ENCODE measurements at places on chromosomes 7 and 10. TPM values are rescaled to one million over a fixed set of nuclear protein-coding genes. Genes with fewer than 3 reads are reported as not detected.

AKR1C3 gene
- 17.1 TPM for polyA plus RNA-seq

DNA sequence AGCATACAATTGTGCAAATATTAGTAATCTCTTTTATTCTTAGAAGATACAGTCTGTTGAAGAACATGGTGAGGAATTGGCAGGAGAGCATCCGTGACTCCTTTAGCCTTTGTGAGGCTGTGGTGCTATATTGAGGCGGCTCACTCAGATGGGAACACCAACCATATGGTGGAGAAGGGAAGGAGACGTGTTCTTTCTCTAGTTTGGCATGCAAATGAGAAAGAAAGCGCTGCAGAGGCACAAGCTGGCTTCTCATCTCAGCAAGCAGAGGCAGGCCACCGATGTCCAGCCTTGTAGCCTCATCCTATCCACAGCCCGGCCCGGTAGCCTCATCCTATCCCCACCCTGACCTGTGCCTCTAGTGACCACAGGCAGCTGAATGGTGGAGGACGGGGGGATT is 288.3 kb downstream of the CAMK1D start:
- no peak overlapping the region for H3K27ac ChIP-seq
- H3K4me1 ChIP-seq, result no peaks in the 10 kb centered on the region
- no peaks in the 10 kb centered on the region for H3K36me3 ChIP-seq
- no peak overlapping the region for H3K4me3 ChIP-seq
- H3K27me3 ChIP-seq, result no peaks in the 10 kb centered on the region

DNA sequence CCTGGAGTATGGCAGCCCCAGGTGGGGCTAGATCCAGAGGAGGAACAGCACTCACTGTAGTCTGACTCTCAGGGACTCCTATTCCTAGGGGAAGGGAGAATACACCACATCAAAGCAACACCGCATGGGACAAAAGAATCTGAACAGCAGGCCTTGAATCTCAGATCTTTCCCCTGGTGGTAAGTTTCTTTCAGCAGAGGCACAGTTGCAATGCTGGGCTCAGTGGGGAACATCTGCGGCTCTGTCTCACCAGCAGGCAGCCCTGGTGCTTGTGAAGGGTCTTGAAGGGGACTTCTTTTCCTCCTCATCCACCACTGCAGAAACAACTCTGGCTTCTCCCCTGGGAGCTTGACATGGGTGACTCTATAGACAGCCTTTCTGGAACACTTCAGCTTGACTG is 111.2 kb upstream of the ARHGAP21 start:
- DNase-seq, result no peak
- no peaks in the 10 kb centered on the region for H3K27me3 ChIP-seq
- no peak overlapping the region for H3K4me3 ChIP-seq
- no peaks in the 10 kb centered on the region for H3K4me1 ChIP-seq
- no peak overlapping the region for H3K27ac ChIP-seq

DNA sequence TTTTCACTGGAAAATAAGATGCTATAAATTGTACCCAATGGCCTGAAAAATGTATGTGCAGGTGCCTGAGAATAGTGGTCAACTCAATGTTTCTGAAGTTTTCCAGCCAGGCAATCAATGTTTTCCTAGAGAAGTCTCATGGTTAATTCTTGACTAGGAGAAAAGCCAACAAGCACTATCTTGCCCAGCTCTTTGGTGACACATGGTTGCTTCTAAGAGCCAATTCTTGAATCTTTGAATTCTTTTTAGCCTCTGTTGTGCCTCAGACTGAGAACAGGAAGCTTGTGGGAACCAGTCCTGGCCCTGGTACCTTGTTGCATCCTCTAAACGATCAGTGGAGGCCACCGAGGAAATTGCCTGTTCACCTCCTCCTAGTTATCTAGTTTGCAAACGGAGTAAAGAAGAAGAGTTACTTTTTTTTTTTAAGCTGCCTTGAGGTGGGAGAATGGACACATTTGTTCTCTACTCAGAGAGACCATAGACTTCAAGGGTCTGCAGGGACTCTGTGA is 144.0 kb upstream of the MKLN1 start:
- no peaks in the 10 kb centered on the region for H3K4me1 ChIP-seq
- H3K36me3 ChIP-seq, result no peaks in the 10 kb centered on the region
- H3K27ac ChIP-seq, result no peak overlapping the region
- H3K4me3 ChIP-seq, result no peak overlapping the region

- H3K36me3 ChIP-seq, result no peaks in the 10 kb centered on the region
- no peak for DNase-seq
- no peak overlapping the region for H3K27ac ChIP-seq
- no peaks in the 10 kb centered on the region for H3K27me3 ChIP-seq
These were observed 10.8 kb downstream of the MTERF1 start for GRCh38 chr7:91869661-91870060.

ZKSCAN5 gene
- 2.4 TPM for polyA plus RNA-seq

GRCh38 chr10:69376662-69377061 is 40.1 kb downstream of the TACR2 start:
- H3K27me3 ChIP-seq, result no peaks in the 10 kb centered on the region
- no peak for DNase-seq
- no peak overlapping the region for H3K4me3 ChIP-seq
- no peaks in the 10 kb centered on the region for H3K36me3 ChIP-seq
- no peaks in the 10 kb centered on the region for H3K4me1 ChIP-seq

DNA sequence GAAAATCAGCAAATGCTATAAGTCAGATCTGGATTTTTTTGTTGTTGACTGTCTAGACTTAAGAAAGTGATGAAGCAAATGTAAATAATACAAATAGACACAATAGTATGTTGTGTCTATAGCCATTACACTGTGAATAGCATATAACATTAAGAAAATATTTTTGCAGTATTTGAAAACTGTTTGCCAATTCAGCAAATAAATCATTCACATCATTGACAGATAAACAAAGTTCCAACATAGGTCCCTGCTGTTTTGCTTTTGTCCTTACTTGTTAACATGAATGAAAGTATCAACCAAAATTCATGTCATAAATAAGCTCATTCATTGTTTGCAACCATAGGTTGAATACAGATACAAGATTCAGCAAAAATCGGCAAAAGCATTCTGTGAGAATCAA is 200.5 kb downstream of the KIF20B start:
- H3K27ac ChIP-seq, result no peak overlapping the region
- no peaks in the 10 kb centered on the region for H3K27me3 ChIP-seq
- H3K4me3 ChIP-seq, result no peak overlapping the region
- DNase-seq, result no peak

KDM7A gene
- polyA plus RNA-seq, result 3.3 TPM

DNA sequence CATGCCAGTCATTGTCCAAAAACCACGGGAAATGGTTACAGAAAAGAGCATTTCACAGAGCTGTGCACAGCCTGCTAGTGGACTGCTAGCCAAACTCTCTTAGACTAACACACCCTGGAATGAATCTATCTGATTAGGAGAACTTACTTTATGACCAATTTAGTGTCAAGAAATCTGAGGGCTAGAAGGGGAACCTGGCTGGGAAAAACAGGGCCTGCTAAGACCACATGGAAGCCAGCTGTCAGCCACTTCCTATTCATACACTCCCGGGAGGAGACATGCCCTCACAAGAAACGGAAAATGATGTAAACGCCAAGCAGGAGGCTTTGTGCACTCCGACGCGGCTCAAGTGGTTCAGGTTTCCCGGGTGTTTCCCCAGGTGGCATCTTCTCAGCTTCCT is 54.8 kb downstream of the MPP7 start:
- H3K36me3 ChIP-seq, result no peaks in the 10 kb centered on the region
- H3K4me3 ChIP-seq, result no peak overlapping the region
- DNase-seq, result peak; percentile 19

Measured in pancreas (tissue), 10 donors.